Stimulated activated naive CD8-positive, alpha-beta T cell treated with anti-CD3 and anti-CD28 coated beads, Interleukin-15, amount 100 ng/mL, for 72 hours (primary cell): ENCODE measurements at places on chromosomes 13 and 19.

- DNase-seq, result no peak
Observed at GRCh38 chr13:27450921-27451471, 632 bp upstream of the MTIF3 start.

GRCh38 chr13:86559901-86560300 lies 760.7 kb upstream of the SLITRK6 start:
- DNase-seq, result no peak

GRCh38 chr19:31154021-31154420 lies 195.2 kb downstream of the TSHZ3 start:
- DNase-seq, result no peak

DNA sequence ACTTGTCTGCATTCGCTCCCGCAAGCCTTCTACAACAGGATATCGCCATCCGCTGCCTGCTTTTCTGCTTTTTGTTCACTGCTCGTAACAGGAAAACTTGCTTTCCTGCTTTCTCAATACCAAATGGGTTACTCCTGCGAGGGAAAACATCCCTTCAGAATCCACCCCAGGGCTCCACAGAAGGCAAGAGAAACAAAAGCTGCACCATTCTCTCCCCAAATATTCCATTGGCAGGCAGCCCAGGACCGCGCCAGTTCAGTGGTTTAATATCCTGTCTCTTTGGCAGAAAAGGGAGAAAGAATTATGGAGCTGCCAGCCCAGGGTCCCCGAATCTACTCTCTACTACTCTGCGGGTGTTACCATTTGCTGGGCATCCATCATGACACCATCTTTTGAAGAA lies 84.7 kb upstream of the DOCK9 start:
- no peak for DNase-seq

DNA sequence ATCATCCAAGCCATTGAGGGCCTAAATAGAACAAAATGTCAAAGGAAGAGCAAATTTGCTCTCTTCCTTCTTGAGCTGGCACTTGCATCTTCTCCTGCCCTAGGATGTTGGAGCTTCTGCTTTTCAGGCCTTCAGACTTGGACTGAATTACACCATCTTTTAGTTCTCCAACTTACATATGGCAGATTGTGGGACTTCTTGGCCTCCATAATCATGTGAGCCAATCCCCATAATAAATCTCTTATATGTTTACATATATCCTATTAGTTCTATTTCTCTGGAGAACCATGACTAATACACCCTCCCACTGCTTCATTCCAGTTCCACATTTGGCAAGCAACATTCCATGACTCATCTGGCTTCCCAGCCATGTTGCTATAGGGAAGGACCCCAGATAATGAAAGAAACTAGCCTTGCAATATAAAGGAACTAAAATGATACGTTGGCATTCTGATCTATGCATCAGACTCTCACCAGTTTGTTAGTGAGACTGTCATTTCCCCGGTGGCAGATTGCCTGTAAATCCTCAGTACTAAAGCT lies 11.0 kb upstream of the ACOD1 start:
- DNase-seq, result no peak

DNA sequence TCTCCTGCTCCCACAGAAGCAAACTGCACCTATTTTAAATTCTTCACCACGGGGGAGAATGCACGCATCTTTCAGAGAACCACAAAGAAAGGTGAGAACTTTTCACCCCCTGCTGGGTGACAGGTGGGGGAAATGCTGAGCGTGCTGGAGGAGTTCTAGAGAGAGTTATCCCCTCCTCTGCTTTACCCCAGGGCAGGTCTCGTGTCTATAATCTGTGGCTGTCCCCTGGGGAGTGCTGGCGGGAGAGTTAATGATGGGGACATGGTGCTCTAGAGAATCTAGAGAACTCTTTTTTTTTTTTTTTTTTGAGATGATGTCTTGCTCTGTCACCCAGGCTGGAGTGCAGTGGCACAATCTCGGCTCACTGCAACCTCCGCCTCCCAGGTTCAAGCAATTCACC lies 6.8 kb downstream of the CACNG6 start:
- DNase-seq, result no peak

GRCh38 chr19:56080669-56081401 lies 40.3 kb downstream of the ZNF787 start:
- DNase-seq, result peak; percentile 71

DNA sequence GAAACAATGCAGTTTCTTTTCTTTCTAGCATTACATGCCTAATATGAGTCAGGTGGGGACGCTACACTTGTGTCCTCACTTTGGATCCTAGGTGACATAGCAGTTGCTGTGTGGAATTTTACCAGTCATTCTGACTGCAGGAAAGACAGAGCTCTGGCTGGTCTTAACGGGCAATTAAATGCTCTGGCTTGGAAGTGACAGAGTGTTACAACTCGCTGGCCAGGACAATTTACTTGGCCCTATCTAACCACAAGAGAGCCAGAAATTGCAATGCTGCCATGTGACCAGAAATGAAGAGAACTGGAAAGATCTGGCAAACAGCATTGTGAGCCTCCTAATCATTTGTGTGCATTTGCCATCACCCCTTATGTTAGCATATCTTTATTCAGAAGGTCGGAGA lies 351.1 kb downstream of the DCT start:
- DNase-seq, result no peak

- DNase-seq, result no peak
Observed at GRCh38 chr19:45518469-45518826, 11.2 kb downstream of the VASP start.

DNA sequence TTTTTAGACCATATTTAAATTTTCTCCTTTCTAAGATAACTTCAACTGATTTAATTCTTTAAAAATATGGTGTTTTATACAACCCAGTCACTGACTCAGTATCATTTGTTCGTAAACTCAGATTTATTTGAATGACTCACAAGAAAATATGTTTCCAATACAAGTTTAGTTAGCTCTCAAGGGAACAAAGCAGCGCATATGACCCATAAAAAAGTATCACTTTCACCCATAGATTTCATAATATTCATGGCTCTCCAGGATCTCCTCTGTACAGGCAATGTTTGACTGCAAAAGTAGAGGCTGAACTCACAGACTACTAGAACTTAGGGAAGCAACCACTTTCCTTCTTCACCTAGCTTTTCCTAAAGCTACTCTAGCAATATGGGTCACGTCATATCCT lies 405.6 kb upstream of the PCDH9 start:
- no peak for DNase-seq

- no peak for DNase-seq
Observed at GRCh38 chr13:62309904-62310303, 894.3 kb upstream of the PCDH20 start.

- DNase-seq, result no peak
Observed at GRCh38 chr19:531753-532560, at the start of gene CDC34. Gene CDC34, plus strand, starts transcription at chr19:531760. Its CDS starts 172 bp downstream, at chr19:531932.

DNA sequence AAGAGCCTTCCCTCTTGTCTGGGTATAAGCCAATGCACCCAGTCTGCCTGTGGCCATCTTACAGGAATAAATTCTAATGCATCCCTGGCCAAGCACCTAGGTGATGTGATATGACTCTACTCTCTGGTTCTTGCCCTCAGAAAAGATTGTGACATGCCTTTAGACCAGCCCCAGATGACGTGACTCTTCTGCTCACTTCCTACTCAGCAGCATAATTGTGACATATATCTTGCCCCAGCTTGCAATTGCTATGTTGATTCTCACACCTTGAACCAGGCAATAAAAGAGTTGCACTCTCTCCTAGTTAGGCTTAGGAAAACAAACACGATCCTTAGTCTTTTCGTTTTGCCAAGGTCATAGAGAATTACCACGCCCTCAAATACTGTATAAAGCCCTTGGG lies 13.3 kb upstream of the ZNF726 start:
- no peak for DNase-seq

DNA sequence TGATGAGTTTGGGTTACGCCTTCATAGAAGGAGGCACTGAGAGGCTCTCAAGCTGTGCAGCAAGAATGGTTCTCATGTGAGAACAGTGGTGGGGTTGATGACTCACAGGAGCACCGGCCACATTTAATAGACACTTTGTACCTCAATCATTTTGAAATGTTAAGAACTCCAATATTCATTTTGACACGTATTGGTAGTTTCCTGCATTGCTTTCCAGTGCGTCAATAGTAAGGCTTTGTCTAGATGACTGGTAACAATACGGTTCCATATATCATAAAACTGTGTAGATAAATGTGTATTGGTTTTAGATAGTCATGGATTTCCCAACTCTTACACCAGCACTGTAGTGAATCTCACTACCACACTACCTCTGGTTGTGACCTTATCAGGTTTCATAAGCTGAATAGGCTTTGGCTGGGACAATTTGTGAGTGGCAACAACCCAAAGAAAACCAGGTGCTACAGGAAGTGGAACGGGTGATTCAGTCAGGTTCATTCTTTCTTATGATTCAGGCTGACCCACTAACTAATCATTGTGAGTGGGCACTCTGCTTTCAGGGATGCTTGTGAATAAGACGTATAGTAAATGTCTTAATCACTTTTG lies 362.6 kb downstream of the KLF5 start:
- peak; percentile 9 for DNase-seq

GRCh38 chr19:47523473-47523872 lies 8.6 kb upstream of the NAPA start:
- no peak for DNase-seq

DNA sequence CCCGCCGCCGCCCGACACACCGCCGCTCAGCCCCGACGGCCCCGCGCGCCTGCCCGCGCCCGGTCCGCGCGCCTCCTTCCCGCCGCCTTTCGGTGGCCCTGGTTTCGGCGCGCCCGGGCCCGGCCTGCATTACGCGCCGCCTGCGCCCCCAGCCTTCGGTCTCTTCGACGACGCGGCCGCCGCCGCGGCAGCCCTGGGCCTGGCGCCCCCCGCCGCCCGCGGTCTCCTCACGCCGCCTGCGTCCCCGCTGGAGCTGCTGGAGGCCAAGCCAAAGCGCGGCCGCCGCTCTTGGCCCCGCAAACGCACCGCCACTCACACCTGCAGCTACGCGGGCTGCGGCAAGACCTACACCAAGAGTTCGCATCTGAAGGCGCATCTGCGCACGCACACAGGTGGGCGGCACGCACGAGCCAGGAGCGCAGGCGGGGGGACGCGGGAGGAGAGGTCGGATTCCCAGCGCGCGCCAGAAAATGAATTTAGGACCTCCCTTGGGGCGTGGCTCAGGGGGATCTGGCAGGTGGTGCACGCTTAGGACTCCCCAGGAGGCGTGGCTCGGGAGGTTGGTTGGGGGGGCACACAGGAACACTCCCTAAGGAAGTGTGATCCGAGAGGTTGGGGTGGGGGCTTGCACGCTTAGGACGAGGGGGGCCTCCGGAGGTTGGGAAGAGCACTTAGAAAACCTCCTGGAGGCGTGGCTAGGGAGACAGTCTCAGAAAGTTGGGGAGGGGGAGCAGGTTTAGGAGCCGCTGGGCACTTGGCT lies 1.2 kb downstream of the KLF2 start:
- peak; percentile 23 for DNase-seq

DNA sequence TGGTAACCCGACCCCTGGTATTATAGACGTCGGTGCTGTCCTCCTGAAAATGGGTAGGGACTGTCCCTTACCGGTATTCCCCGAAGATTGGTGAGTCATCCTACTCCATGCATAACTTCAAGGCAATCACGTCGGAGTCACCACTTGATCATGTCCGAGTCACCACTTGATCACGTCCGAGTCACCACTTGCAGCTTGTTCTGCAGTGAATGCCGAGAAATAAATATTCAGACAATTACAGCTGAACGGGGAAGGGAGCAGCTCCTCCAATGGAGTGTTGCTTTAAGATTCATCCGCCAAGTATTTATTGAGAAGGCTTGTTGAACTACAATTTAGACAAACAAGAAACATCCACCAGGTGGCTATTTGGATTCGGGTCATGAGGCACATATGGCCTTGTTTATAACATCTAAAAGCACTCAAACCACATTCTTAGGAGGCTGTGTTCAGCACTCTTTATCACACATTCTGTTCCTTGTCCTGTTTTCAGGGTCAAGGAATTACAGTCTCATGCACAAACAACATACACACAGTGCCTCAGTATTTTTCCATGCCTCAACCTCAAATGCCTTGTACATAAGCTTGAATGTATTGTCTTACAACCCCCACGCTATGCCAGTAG lies 43.1 kb downstream of the ZNF726 start:
- no peak for DNase-seq

GRCh38 chr13:41458761-41459431 lies 1.5 kb downstream of the RGCC start:
- DNase-seq, result peak; percentile 61

DNA sequence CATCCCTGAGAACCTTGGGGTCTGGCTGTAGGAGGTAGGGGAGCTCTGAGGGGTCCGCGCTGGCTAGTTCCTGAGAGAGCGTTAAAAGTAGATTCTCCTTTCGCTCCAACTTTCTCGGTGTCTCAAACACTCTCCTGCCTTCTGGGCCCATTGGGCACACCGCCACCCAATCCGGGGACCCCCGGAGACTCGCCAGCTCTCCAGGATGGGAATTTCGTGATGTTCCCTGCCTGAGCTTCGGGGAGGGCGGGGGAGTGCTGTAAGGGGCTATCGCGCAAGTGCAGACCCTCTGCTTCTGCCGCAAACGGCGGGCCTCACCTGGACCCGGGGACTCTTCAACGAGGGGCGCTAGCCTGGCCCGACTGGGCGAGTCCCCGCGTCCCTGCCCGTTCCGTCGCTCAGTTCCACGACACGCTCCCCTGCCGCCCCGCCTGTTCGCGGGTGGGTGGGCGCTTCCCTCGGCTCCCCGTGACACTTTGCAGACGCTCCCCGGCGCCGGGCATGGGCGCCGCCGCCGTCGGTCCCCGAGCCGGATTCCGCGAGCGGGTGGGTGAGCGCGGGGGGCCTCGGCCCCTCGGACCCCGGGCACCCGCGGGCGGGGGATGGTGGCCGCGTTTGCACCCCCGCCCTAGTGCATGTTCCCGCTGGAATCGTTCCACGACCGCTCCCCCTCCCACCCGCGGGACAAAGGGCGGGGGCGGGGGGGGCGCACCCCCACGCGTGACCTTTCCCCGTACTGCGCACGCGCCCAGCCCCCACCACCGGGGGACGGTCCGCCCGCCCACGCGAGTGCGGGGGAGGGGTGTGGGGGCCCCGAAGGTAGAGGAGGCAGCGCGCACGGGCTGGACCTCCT lies at the start of gene CCDC106:
Gene CCDC106 (plus strand): TSS at position 481 of the 853 bp plus-strand sequence. CDS start 835 bp downstream, outside the sequence.
- DNase-seq, result peak; percentile 68

- DNase-seq, result no peak
Observed at GRCh38 chr19:29247872-29248271, 34.9 kb upstream of the UQCRFS1 start.

GRCh38 chr19:36027696-36028095 lies 5.0 kb downstream of the CLIP3 start:
- DNase-seq, result no peak

- DNase-seq, result peak; percentile 96
Observed at GRCh38 chr19:1103708-1104310, at the start of gene GPX4. Gene GPX4, plus strand, starts transcription at chr19:1103994. Its CDS starts 50 bp downstream, at chr19:1104044.

GRCh38 chr19:12272386-12272785 lies 22.3 kb downstream of the ZNF44 start:
- DNase-seq, result no peak

GRCh38 chr13:108902405-108903155 lies 273.2 kb downstream of the MYO16 start:
- DNase-seq, result no peak

DNA sequence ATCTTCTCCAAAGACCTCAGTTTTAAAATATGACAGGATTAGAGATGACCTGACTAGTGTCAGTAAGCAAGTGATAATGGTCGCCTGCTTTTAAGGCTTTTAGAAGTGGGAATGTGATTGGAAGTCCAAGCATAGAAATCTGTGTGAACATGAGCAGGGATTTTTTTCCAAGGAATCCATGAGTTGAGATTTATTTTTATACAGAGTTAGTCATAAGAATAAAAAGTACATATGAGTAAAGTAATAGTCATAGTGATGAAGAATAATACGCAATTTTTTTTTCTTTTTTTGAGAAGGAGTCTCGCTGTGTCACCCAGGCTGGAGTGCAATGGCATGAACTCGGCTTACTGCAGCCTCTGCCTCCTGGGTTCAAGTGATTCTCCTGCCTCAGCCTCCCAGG lies 1.6 kb downstream of the ZNF546 start:
- no peak for DNase-seq

GRCh38 chr13:90177512-90177911 lies 1170.0 kb upstream of the MIR17HG start:
- DNase-seq, result no peak
